SJSA1 (cell line): ENCODE measurements at places on chromosomes 6 and 20.

DNA sequence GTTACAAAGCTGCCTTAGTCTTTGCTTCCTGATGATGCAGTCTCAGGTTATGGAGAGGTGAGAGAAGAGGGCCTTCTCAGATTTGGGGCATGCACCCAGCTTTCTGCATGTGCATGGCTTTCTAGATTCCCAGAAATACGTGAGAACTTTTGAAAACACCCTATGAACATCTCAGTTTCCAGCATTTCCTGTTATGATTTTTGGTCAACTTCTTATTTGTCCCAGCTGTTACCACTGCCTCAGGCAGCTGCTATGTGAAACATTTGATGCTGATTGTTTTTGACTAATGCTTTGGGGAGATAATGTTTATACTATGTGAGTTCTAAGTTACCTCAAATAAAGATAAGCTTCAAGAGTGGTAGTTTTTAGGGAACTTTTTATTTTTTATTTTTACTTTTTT, 9.5 kb upstream of the SNAP25 start:
- peak; percentile 9 for DNase-seq

DNA sequence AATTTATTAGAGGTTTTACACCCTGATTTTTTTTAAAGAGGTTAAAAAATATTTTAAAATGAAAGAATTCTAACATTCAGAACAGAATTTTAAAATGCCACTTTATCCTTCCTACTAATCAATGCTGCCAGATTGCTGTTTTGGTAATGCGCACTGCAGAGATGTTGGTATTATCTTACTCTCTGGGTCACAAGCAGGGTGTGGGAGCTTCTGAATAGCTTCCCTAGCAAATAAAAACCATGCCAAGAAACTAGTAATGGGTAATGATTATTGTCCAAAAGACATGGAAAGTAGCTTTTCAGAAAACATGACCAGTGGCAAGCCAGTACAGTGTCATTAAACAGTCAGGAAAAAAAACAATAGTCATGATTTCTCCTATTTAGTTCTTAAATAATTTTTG, 205.4 kb downstream of the TPBG start:
- no peak for DNase-seq

GRCh38 chr6:56815436-56815835, 139.5 kb upstream of the BEND6 start:
- no peak for DNase-seq

DNA sequence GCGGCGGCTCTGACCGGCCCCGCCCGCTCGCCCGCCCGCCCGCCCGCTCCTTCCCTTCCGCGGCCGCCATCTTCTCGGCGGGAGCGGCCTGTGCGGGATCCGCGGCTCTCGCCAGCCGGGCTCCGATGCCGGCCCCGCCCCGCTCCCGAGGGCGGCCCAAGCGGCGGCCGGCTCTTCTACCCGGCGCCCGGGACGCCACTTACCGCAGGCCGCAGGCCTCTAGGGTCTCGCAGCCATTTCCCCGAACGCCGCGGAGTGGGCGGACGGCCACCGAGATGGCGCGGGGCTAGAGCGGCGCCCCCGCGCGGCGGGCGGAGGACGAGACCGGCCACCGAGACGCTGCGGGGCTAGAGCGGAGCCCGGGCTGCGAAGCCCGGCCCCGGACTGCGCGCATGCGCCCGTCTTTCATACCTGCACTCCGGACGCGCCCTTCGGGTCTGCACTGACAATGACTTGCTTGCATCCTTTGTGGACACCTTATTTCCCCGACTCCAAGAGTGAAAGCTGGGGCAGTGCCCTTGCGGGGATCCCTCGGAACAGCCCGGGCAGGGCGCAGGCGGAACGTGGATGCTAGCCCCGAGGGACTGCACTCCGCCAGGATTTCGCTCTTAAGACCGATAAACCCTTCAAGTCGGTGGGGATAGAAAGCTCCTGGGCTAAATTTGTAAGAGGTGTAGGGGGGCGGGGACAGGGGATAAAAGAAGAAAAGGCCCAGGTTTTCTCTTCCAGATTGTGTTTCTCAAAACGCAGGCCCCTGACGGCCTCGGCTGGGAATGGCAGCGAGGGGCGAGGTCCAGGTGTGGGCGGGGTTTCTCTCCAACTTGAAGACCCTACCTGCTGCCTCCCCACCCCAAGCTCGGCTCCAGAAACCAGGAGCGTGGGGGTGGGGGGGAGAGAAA, at the start of gene DIDO1:
DIDO1 (minus strand) TSS at position 277 of the 899 bp plus-strand sequence.
- DNase-seq = peak; percentile 83

DNA sequence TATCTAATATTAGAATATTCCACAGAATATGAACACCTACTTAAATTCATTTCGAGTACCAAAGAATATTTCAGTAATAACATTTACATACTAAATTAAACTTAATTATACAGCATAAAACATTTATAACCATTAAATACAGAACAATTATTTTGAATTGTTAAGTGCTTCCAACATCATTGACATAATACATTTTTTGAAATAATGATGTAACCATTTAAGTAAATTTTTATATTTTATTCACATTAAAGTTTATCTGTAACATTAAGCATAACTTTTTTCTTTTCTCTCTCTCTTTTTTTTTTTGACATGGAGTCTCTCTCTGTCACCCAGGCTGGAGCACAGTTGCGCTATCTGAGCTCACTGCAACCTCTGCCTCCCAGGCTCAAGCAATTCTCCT, 44.5 kb downstream of the FUT9 start:
- DNase-seq = no peak

DNA sequence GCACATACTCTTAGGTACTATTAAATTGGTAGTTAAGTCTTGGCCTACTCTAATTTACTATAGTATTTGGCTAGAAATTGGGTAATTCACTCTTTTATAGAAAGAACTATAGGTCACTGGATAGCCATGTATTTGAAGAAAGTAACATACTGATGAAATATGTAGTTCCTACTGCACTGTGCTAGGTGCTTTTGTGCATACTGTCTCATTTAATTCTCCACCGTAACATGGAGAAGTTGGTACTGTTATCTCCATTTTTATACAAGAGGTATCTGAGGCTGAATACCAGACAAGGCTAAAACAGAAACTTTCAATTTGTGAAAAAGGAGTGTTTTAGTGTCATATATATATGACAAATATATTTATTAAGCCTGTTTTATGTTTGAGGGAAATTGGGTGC, 29.8 kb downstream of the AFDN start:
- no peak for DNase-seq

DNA sequence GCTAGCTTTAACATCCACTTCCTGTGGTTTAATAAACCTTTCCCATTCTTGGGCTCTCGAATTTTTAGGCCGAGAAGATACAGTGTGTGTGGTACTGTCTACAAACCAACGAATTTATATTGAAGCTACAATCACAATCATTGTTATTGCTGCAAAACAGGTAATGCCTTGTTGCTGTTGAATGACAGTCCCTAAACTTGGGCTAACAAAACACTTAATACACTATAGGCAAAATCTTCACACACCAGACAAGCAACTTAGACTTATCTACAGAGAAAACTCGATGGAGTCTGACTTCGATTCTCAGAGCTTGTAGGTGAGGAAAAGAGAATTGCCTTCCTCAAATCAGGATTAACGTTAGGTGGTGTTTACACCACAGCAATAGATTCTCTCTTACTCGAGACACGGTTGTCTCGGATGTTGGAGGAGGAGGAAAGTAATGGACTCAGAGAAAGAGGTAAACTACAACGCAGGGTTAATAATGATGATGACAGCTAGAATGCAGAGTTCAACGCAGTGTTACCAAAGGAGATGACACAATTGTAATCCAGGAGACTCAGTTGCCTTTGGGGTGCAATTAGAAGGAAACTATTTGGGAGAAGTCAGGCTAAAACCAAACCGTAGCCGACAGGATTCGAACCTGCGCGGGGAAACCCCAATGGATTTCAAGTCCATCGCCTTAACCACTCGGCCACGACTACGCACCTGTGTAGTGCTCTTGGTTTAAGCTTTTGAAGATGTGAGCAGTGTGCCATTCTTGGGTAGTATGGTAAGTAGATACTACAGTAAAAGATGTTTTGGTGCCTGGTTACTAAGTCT, 32.5 kb upstream of the ZNF184 start:
- peak; percentile 30 for DNase-seq

DNA sequence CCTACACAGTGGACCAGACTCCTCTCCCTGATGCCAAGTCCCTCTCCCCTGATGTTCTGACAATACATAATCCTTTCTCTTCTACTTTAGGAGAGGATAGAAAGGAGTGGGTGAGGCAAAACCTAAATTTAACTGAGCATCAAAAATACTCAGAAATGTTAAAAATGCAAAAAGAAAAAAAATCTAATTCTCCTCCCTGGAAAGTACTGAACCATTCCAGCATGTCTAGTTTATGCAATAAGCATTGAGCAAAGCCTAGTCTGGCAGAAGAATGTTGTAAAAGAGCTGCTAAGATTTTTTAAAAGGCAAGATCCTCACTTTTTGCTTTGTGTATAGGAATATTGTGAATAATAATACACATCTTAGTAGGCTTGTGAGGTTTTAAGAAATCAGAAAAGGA, 116.6 kb upstream of the STXBP5 start:
- no peak for DNase-seq

GRCh38 chr20:2544211-2544610, 7.8 kb downstream of the TMC2 start:
- DNase-seq = no peak

- no peak for DNase-seq
Measured at GRCh38 chr6:117728626-117729025, 53.4 kb downstream of the NUS1 start.
